ENCODE measurements at places on chromosomes 1 and 21. TPM values are rescaled to one million over a fixed set of nuclear protein-coding genes. Genes with fewer than 3 reads are reported as not detected.

CD84 gene
- total RNA-seq: 3.8 TPM

GCSAML gene
- total RNA-seq: 0.89 TPM

CACHD1 gene
- 2.7 TPM for total RNA-seq

TMPRSS15 gene
- total RNA-seq: not detected

C1orf210 gene
- 63.3 TPM for total RNA-seq

KCNA3 gene
- total RNA-seq: 1.5 TPM

MLLT11 gene
- total RNA-seq: 0.09 TPM

NPL gene
- total RNA-seq: 12.1 TPM

CFAP141 gene
- total RNA-seq: not detected

All from mucosa of descending colon (tissue), 3 donors.